T-cell (primary cell): ENCODE measurements at places on chromosomes 3 and 15.

DNA sequence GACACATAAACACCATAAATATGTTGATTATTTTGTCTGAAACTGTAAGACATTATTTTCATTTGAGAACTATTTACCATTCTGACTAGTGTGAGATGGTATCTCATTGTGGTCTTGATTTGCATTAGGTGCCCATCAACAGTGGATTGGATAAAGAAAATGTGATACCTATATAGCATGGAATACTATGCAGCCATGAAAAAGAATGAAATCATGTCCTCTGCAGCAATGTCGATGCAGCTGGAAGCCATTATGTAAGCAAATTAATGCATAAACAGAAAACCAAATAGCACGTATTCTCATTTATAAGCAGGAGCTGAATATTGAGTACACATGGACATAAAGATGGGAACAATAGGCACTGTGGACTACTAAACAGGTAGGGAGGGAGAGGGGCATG is 258.7 kb upstream of the TPRG1 start:
- DNase-seq: no peak

DNA sequence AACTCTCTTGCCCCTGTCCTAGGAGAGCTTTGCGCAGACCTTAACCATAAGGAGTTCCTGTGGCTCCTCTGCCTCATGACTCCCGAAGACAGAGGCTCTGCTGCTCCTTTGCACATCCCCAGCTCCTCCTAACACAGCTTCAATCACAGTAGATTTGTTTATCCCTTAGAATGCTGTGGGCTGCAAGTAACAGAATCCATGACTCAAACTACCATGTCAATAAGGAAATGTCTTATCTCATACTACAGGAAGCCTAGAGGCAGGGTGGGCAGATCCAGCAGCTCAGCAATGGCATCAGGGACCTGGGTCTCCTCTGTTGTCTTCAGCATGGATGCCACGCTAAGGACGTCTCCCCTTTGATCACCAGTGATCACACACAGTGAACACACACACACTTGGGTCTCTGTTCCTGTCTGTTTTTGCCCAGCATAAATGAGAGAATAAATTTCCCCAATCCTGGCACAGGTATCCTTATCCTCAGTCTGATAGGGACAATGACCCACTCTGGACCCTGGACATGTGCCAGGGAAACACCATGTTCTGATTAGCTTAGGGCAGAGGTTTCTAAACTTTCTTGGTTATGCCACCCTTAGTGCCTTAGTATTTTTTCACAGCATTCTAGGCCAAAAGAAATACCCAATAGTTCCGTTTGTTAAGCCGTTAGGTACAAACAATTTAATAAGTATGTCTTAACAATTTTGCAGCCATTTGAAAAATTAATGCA is 46.1 kb upstream of the MRPS22 start:
- DNase-seq: no peak

DNA sequence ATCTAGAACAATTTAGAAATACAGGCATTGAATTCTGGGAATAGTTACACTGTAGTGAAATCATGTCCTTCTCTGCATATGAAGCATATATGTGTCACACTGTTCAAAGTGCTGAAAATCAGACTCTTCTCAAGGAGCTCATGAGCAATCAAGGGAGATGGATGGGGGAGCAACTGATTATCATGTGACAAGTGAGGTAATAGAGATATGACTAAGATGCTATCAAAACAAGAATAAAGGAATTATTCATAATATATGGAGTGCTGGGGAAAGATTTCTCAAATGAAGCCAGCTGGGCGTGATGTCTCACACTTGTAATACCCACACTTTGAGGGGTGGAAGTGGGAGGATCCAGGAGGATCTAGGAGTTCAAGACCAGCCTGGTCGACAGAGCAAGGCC is 74.9 kb upstream of the CHRNB4 start:
- no peak for DNase-seq

DNA sequence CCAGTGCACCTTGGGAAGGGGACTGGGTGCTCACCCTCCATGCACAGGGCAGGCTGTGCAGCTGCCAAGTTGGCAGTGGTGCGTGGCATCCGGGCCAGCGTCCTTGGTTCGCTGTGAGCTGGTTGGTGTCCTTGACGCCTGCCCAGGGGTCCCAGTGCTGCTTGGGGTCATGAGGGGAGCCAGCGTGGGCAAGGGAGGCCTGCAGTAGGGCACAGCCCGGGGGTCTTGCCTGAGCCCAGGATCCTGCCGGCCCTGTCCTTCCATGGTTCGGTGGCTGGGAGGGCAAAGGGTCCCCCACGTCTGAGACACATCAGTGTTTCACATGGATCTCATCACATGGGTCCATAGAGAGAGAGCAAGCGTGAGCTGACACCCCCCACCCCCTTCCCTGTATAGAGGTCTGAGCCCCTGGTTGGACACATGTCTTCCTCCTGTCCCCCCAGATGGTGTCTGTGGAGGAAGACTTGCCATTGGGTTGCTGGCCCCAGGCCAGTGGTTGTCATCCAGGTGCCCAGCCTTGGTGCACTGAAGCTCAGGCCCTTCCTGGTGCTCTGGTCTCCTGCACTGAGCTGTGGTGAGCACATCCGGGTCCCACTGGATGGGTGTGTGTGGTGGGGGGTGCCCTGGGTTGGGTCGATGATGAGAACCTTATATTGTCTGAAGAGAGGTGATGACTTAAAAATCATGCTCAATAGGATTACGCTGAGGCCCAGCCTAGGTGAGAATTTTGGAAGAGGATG is 232.3 kb downstream of the SNRPN start:
- no peak for DNase-seq

DNA sequence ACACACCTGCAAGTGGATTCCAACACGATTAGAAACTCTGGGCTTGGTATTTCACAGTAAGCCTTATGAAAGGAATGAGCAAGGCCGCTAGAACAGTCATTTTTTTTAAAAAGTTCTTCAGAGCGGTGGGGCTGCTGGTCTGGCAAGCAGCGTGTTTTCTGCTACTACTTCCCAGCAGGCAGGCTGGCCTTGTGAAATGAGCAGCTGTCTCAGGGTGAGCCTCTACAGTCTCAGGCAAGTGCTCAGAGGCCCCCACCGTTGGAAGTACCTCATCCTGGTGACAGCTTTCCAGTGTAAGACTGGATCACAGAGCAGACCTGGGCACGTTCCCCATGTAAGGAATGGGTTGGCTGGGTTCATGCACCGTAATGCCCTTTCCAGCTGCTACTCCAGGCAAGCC is 119.2 kb downstream of the LRIG1 start:
- DNase-seq: no peak

DNA sequence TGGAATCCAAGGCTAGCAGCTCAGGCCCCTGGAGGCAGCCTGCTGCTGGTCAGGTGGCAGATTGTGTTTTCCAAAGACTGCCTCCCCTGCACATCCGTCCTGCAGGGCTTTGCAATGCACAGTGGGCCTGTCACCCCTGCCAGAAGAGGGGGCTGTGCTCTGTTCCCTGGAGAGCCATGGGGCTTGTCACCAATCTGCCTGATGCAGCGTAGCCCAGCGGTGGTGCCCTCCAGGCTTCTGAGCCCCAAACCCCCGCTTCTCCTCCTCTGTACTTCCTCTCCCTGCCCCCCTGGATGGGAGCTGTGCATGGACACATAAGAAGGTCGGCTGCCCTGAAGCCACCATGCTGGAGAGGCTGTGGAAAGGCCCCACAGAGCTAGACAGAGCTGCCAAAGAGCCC is 10.0 kb upstream of the PLXNA1 start:
- DNase-seq: no peak

DNA sequence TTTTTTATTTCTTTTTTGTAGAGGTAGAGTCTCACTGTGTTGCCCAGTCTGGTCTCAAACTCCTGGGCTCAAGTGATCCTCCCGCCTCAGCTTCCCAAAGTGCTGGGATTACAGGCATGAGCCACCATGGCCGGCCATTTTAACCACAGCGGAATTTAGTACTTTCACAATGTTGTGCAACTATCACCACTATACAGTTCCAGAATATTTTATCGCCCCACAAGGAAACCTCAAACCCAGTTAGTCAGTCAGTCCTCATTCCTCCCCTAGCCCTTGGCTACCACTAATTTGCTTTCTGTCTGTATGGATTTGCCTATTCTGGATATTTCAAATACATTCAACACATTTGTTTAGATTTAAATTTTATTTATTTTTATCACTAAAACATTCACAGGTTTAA is 15.5 kb upstream of the HOMER2 start:
- no peak for DNase-seq

DNA sequence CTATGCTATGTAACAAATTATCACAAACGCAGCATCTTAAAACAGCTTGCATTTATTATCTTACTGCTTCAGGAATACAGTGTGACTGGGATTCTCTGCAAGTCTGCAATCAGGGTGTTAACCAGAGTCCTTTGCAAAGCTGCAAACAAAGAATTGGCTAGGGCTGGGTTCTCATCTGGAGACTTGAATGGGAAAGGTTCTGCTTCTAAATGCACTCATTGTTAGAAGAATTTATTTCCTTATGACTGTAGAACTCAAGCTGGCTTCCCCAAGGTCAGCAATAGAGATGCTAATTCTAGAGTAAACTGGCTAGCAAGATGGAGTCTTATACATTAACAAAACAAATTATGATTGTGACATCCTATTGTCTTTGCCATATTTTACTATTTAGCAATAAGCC is 673.7 kb downstream of the DIPK2A start:
- DNase-seq: no peak

- no peak for DNase-seq
These were observed 10.0 kb downstream of the KLHDC8B start for GRCh38 chr3:49181351-49181750.

GRCh38 chr3:155675094-155675493 is 69.8 kb downstream of the PLCH1 start:
- DNase-seq: no peak

DNA sequence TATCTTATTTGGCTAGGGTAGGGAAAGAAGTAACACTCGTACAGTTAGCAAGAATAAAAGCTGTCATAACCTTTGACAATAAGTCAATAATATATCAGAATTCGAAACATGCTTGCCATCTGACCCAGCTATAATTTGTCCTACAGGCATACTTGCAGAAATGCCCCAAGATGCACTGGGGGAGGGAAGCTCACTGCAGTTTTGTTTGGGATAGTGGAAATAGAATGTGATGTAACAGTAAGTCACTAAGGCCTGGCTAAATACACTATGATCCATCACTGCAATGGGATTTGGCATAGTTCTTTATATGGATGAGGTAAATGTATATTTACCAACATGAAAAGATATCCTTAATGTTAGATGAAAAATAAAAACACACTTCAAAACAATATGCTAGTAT is 25.5 kb upstream of the TMOD3 start:
- no peak for DNase-seq

DNA sequence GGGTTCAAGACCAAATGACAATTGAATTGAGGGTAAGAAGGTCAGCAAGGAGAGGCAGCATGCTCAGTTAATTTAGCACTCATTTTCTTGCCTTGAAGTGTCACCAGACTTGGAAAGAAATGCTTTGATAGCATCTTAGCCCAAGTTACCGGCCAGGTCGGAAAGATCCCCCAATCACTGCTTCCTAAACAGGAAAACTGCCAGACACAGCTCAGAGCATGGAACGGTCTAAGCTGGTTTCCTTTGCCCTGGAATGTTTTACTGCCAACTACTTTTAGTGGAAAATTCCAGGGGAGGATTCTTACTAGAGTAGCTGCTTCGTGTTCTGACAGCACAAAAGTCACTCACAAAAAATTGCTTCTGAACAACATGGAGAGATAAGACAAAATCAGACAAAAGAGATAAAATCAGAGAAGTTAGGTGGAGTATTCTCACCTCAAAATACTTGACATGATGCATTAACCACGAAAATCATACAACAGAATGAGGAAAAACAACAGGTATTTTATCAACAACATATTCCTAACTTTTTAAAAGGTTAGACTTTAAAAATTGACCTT is 65.5 kb downstream of the CCR4 start:
- DNase-seq: no peak

GRCh38 chr3:179716811-179717210 is 64.0 kb downstream of the USP13 start:
- DNase-seq: no peak

DNA sequence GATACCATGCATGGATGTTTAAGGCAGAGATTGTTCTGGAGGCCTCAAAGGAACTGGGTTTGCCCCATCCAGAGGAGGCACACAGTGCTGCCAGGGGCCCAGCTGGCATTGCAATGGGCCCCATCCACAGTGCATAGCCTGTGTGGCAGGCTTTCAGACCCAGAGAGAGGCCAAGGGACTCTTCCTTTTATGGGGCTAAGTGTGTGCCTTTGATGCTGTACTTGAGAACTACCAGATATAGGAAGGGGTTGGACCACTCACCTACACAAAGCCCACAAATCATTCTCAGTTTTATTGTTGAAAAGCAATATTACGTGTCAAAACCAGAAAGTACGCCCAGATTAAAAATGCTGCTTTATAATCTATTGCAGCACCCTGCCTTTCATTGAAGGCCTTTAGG is 134.9 kb downstream of the EPHB1 start:
- DNase-seq: no peak

DNA sequence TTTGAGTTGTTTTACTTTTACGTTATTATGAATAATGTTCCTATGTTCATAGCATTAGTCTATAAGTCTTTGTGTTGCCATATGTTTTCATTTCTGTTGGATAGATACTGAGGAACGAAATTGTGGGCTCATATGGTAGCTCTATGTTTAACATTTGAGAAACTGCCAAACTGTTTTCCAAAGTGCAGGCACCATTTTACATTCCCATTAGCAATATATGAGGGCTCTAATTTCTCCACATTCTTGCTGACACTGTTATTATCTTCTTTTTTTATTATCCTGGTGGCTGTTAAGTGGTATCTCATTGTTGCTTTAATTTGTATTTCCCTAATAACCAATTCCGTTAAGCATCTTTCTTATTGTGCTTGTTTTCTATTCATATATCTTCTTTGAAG is 1.8 kb upstream of the PIK3R4 start:
- no peak for DNase-seq

GRCh38 chr3:164498917-164499316 is 579.4 kb downstream of the SI start:
- DNase-seq: no peak

DNA sequence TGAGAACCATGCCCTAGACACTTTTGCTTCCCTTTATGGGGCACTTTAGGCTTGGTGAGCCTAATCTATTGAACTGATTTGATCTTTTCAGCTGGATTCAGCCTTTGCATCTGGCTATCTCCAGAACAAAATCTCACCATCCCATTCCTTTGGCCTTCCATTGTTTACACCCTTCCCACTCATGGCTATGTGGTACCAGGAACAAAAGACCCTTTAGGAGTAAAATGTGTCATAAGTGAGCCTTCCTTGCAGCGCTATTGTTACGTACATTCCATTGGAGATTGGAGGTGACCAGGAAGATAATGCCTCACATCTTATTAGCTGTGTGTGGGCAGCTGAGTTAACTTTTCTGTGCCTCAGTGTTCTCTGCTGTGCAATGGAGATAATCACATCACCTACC is 188.4 kb downstream of the SATB1 start:
- DNase-seq: no peak

GRCh38 chr15:82850731-82851130 is 41.3 kb downstream of the WHAMM start:
- DNase-seq: no peak
